ENCODE measurements at places on chromosomes 13 and 19.

DNA sequence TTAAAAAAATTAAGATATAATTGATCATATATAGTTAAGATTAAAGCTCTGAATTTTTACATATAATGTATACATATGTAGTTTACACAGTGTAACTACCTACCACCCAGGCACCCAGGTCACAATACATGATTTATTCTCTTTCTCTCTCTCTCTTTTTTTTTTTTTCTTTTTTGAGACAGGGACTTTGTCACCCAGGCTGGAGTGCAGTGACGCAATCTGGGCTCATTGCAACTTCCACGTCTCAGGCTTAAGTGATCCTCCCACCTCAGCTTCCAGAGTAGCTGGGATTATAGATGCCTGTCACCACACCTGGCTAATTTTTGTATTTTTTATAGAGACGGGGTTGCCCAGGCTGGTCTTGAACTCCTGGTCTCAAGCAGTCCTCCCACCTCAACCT is 18.8 kb upstream of the CLASRP start:
- DNase-seq = no peak

GRCh38 chr13:70088926-70089325 is 18.7 kb upstream of the ATXN8OS start:
- no peak for DNase-seq

DNA sequence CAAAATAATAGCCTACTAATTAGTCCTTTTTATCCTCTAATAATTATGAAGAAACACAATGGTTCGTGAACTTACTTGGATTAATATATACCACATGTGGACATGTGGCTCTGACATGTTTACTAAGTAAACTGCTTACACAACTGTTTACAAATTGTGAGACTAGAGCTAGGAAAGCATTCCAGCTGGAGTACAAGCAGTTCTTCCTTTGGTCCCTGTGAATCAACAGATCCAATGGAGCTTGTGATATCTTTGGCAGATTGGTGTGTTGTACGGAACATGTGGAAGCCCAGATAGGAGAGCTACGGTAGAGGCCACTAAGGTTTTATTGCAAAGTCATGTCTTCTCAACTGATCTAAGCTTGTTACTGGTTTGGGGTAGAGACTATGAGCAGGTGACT is 145.5 kb upstream of the SPRY2 start:
- DNase-seq = no peak

- DNase-seq = peak; percentile 1
Observed at GRCh38 chr13:97432232-97432916, 1.6 kb upstream of the RAP2A start.

DNA sequence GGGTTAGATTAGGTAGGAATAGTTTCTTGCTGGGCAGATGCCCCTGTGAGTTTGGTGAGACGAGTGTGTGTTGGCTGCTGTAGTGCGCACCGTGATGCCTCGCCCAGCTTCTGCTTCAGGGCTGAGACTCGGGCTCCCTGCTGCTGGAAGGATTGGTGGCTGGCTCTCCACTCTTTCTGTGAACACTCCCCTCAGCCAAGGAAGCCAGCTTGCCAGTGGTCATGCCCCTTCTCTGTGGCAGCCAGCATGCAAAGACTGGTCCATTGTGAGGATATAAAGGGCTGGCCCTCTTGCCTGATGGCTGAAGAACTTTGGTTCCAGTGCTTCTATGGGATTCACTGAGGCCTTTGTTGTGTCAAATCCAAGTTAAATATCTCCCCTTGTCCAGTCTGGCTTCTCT is 2.9 kb upstream of the HTR2A start:
- DNase-seq = no peak

GRCh38 chr19:3034406-3034655 is 5.3 kb upstream of the TLE2 start:
- no peak for DNase-seq

DNA sequence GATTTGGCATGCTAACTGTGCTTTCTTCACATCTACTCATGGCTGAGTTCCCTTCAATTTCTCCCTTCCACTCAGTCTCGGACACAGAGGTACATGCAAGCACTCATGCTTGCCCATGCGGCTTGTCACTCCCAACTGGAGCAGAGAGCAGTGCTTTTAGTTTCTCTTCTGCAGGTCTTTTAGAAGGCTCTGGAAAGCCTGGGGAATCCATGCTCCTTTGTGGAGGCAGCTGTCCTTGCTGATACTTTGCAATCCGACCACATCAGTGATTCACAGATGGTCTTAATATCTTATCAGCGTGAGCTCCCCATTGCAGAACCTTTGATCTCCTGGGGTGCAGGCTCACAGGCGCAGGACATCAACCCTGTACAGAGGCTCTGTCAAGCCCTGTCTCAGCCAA is 203.9 kb downstream of the COL4A1 start:
- no peak for DNase-seq

DNA sequence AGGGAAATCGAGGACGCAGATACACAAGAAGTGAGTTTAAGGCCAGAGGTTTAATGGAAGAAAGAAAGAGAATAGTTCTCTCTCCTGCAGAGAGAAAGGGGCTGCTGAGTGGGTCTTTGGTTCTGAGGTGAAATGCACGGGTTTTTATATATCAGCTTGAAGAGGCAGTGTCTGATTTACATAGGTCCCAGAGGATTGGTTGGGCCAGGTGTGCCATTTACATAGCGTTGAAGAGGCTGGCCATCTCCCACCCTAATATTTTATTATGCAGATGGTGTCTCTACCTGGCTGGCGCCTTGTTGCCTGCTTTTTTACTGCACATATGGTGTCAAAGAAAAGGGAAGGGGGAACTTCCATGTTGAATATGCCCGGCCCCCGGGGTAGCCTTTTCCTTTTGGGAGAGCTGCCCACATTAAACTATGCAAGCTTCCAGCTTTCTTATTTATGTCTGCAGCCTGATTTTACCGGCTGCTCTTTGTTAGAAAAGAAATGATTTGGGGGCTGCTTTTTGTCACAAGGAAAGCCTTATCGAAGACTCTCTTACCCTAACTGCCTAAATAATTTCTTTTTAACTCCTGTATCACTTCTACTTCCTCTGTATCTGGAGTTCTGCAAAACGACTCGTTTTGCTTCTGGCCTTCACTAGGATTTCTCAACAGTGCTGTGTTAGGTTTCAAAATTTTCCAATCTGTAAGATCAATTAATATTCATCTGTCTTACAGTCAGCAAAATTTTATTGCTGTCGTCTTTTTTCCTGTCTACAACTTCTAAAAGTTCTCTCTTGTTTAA is 268.5 kb downstream of the B3GLCT start:
- no peak for DNase-seq

DNA sequence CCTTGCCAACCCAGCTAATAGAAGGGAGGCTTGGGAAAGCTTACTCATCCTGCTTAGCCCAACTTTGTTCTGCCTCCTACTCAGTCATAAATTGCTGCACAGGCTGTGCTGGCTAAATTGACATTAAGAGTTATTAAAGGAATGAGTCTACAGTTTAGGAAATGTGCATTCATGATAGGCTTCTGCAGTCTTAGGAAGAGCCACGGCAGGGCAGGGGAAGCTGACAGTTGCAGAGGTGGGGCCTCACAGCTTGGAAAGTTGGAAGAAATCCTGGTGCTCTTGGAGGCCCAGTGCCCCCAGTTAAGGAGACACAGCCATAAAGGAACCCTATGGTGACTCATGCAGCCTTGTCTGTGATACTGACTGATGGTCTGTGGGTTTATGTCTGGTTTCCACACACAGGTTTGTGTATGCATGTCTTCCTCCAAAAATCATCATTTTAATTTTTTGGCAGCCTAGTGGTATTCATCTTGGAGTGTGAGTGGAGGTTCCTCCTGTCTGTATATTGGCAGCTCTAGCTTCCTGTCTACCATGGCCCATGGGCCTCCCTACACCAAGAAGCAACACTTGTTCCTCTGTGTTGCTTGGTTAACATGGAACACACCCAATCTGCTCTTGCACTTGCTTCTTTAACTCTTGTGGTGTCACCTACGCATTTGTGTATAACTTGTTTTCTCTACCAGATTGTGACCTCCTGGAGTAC is 135.0 kb upstream of the KL start:
- DNase-seq = no peak

- no peak for DNase-seq
Observed at GRCh38 chr13:84661718-84662117, 779.4 kb upstream of the SLITRK1 start.

GRCh38 chr13:60000976-60001375 is 162.8 kb downstream of the DIAPH3 start:
- DNase-seq = no peak

GRCh38 chr19:11031421-11032070 is 57.7 kb upstream of the LDLR start:
- DNase-seq = no peak

DNA sequence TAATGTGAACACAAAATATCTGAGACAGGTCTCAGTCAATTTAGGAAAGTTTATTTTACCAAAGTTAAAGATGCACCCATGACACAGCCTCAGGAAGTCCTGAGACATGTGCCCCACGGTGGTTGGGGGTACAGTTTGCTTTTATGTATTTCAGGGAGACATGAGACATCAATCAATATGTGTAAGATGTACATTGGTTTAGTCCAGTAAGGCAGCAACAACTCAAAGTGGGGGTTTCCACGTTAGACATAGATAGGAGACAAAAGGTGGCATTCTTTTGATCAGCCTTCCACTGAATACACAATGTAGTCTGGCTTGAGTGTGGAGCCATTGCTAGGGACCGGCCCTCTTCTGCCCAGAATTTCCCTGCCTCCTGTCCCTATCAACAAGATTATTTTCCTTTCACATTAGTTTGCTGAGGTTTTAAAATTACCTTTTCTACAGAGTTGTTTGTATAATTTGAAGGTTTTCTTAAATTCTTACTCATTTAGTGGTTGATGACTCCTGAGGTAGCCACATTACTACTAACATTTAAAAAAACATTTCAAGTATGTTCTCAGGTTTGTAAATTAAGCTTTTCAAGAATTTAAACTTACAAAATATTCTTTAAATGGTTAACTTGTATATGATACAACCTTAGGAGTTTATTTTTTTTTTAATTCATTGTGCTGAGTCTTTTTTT is 33.2 kb downstream of the RNASEH2B start:
- no peak for DNase-seq

DNA sequence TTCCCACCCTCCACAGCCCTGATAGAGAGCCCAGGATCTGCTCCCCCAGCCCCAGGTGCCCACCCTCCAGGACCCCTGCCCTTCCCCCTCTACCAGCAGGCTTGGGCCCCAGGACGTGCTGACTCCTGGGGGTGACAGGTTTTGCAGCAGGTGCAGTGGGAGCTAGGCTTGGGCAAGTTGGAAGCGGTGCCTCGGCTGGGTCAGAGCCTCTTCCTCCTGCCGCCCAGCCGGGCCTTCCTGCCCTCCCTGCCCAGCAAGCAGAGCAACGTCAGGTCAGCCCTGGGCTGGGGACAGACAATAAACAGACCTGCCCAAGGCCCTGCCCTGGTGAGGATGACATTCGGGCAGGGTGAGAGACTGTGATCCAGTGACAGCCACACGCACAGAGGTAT is 9.2 kb upstream of the NCCRP1 start:
- DNase-seq = no peak

DNA sequence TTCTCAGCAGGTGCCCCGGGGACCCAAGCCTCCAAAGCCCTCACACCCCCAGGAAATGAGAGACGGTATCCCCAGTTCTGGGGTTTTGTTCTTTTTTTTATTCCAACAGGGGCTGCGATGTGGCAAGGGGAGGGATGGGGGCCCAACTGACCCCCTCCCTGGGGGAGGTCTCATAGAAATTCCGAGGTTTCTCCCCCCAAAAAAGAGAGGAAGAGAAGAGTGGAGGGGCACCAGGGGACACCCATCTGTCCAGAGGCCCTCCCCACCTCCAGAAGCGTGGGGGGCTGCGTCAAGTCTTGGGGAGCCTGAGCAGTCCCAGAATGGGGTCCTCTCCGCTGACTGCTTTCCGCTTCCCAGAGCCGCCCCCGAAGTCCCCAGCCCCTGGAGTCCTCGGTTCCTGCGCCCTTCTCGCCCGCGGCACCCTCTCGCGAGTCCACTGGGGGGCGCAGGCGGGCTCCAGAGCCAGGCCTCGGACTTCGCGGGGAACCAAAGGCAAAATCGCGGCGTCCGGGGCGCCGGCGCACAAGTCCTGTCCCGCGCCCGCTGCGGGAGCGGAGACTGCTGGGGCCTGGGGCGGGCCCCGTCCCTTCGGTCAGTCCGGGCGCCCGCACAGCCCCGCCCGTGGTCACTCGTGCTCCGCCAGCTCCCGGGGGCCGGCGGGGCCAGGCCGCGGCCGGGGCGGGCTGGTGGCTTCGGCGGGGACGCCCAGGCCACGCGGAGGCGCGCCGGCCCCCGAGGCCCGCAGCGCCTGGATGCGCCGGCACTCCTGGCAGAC is 4.4 kb upstream of the ATP1A3 start:
- DNase-seq = peak; percentile 18

DNA sequence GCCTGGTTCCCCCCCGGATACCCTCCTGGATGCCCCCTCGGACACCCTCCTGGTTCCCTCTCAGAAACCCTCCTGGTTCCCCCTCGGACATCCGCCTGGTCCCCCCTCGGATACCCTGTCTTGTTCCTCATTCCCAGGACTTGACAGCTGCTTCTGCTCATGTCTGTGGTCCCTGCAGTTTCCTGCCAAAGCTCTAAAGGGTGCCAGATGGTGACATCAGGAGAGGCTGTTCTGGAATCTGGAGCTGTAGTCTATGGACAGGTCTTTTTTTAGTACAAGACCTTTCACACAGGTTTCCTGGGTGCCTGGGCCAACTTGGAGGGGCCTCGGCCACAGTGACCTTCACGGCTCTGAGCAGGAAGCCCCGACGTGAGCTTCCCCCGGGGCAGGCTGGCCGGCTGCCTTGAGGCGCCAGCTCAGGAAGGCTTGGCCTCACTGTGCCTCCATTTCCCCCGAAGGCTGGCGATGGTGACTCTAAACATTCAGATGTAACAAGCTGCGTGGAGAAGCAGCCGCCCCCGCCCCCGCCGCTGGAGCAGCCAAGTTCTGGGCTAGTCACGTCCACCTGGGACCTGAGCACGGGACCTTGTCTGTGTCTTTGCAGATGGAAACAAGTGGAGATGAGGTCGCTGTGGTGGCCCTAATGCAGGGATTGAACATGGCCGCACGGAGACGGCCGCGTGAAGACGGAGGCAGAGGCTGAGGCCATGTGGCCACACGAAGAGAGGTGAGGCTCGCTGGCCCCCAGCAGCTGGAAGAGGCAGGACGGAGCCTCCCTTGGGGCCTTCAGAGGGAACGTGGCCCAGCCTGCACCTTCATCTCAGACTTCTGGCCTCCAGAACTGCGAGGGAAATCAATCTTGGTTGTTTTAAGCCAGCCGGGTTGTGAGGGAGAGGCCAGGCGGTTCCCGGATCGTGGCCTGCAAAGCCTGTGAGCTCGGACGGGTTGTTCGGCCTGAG is 12.7 kb downstream of the SGTA start:
- no peak for DNase-seq

GRCh38 chr19:49574206-49574755 is 6.1 kb downstream of the NOSIP start:
- DNase-seq = no peak

- no peak for DNase-seq
Observed at GRCh38 chr19:45601524-45602374, at the start of gene GPR4. GPR4 (minus strand) TSS chr19:45602212; CDS start chr19:45591866, 10,346 bp downstream.

- DNase-seq = peak; percentile 95
Observed at GRCh38 chr19:44753932-44754749, 5.6 kb downstream of the BCL3 start.

- DNase-seq = no peak
Observed at GRCh38 chr19:3698386-3698950, 1.8 kb downstream of the PIP5K1C start.

- no peak for DNase-seq
Observed at GRCh38 chr13:100828226-100828625, 153.6 kb upstream of the TMTC4 start.

- DNase-seq = peak; percentile 78
Observed at GRCh38 chr19:38842439-38843174, 7.2 kb downstream of the HNRNPL start.

- DNase-seq = no peak
Observed at GRCh38 chr19:32222556-32222955, 122.9 kb upstream of the ZNF507 start.

GRCh38 chr13:23447927-23448326 is 14.4 kb upstream of the SACS start:
- no peak for DNase-seq
